ENCODE measurements at places on chromosomes 4 and X.

DNA sequence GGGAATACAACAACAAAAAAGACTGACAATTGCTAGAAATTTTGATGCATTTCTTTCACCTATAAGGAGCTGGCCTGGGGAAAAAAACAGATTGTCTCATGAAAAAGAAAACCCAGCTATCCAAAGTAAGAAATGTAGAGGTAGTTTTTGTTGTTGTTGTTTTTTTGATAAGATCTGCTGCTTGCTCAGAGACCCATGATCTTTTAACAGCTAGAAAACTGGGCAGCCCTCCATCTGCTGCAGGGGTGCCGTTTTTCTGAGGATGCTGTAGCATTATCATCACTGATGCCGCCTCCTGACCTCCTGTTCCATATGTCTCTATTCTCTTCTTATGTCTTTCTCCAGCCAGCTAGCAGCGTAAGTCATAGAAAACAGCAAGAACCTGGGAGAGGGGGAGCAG lies 98.3 kb downstream of the BMPR1B start:
- DNase-seq, result no peak

DNA sequence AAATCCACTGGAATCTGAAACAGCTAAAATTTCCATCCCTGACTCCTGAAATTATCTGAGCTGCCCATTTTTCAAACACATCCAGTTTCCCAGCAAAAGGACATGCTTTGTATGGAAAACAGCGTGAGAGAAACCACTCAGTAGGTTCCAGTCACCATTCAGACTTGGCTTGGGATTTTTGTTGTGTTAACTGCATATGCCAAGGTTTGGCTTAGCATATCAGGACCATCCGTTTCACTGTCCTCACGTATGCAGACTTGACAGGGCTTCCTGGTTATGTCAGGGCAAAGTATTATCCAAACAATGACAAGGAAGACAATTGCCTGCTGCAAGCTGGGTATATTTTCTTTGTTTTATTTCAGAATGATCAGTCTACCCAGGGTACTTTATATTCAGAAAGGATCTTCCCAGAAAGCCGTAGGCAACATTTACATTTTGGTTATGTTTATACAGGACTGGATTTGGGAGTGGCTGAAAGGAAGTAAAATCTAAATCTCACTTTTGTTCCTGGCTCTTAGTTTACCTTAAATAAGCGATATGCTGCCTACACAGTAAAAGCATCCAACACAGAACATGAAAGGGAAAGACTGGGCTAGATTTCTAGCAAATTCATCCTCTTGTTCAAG lies 41.3 kb upstream of the CCKAR start:
- DNase-seq, result no peak

DNA sequence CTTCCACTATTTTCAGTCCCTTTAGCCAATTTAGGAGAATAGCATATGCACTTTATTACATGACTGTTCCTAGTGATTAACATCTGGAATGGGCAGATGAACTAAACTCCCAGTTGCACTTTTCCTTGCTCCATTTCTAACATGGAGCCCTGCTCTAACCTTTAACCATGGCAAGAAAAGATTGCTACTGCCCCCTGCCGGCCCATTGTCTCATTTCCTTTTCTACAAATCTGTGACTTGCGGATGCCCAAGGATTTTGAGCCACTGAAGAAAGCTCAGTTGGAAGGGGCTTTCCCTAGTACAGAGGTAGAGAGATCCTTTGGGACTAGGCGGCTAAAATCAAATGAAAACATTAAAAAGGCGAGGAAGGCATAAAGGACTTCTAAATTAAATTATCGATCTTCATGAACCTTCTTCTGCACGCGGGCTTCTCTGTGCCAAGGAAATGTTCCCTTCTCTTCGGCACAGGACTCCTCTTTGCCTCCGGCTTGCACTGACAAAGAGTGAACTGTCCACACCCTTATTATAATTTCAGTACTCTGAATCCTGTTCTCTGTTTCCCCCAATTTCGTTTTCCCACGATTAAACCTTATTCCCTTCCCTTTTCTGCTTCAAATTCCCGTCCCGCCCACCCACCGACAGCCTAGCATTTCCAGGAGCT lies 577 bp upstream of the GLRA2 start:
- DNase-seq, result peak; percentile 0

- DNase-seq, result no peak
Observed at GRCh38 chrX:12685541-12685940, 105.7 kb upstream of the PRPS2 start.

DNA sequence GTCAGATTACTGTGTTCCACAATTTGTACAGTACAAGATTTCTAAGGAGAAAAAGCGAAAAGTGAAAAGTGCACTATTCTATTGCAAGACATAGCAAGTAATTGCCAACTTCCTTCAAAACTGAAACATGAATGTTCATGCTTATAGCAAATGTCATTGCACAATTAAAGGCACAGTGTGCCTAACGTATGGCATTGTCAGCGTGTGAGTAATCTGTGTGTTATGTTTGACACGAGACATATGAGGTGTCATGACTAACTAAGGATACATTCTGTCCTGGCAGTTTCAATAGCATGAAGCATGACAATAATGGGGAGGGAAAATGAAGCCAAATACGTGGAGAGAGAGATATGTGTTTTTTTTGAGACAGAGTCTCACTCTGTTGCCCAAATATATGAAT lies 33.6 kb upstream of the TBC1D9 start:
- DNase-seq, result no peak

- DNase-seq, result no peak
Observed at GRCh38 chrX:120761810-120762209, 113.9 kb downstream of the CT47B1 start.

DNA sequence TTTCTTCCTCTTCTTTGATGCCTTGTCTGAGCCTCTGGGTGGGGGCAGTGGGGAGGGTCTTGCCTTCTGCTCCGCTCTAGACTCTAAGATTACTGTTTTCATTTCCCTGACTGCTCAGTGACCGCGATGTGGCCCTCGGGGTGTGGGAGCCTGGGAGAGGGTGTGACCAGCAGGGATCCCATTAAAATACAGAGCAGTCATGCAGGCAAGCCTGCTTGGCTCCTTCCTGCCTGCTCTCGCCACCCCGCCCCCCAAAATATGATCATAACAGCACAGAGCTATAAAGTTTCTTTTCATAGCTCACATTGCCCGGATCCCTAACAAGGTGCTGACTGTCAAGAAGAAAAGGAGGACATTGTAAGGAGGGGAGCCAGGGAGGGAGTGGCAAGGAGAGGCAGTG lies 332.9 kb downstream of the RAB28 start:
- no peak for DNase-seq

DNA sequence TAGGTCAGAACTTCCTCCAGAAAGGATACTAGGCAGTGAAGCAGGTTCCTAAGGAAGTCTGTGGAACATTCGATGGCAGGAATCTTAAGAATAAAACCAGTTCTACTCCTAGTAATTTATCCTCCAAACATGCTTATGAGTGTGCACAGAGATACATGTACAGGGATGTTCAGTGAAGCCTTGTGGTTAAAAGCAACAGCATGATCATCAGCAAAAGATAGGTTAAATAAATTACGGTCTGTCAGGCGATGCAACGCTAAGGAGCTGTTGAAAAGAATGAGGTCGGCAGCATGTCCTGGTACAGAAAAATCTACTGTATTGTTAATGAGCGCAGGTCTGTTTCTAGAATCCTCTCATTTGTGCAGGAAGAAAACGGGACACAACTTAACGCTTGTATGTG lies 23.6 kb downstream of the SEL1L3 start:
- no peak for DNase-seq

GRCh38 chr4:184727430-184727829 lies 6.5 kb downstream of the CENPU start:
- no peak for DNase-seq

DNA sequence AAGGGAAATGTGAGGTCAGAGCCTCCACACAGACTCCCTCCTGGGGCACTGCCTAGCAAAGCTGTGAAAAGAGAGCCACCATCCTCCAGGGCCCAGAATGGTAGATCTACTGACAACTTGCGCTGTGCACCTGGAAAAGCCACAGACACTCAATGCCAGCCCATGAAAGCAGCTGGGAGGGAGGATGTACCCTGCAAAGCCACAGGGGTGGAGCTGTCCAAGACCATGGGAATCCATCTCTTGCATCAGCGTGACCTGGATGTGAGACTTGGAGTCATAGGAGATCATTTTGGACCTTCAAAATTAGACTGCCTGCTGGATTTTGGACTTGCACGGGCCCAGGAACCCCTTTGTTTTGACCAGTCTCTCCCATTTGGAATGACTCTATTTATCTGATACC lies 22.8 kb downstream of the CDKN2AIP start:
- DNase-seq, result no peak

- no peak for DNase-seq
Observed at GRCh38 chrX:155215443-155216178, 649 bp upstream of the VBP1 start.

- no peak for DNase-seq
Observed at GRCh38 chrX:15319075-15319474, 3.6 kb upstream of the ASB11 start.

DNA sequence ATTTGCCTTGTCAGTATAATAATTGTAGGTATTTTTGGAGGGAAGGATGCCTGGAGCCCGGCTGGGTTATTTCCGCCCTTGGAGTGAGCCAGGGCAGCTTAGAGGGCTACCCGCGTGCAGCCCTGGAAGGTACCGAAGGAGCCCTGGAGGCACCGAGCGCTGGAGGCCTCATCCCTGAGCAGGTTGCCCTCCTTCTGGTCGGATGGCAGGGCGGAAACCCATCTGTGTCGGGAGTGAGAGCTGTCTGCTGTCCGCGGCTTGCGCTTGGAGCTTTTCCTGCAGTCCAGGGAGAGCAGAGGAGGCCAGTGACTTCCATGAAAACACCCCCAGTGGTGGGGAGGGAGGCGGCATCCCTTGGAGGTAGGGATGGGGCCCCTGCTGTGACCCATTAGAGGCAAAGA lies 122.1 kb downstream of the TBL1X start:
- DNase-seq, result no peak

- no peak for DNase-seq
Observed at GRCh38 chr4:150145090-150145945, 67.1 kb downstream of the DCLK2 start.

GRCh38 chrX:113833096-113834055 lies 750.5 kb upstream of the HTR2C start:
- DNase-seq, result no peak

GRCh38 chrX:130719413-130719812 lies 183.6 kb downstream of the ENOX2 start:
- no peak for DNase-seq

- no peak for DNase-seq
Observed at GRCh38 chr4:88208156-88208555, 49.7 kb upstream of the ABCG2 start.

- no peak for DNase-seq
Observed at GRCh38 chr4:15920723-15921591, 17.6 kb downstream of the FGFBP1 start.

- no peak for DNase-seq
Observed at GRCh38 chrX:41956027-41956426, 32.7 kb upstream of the CASK start.

DNA sequence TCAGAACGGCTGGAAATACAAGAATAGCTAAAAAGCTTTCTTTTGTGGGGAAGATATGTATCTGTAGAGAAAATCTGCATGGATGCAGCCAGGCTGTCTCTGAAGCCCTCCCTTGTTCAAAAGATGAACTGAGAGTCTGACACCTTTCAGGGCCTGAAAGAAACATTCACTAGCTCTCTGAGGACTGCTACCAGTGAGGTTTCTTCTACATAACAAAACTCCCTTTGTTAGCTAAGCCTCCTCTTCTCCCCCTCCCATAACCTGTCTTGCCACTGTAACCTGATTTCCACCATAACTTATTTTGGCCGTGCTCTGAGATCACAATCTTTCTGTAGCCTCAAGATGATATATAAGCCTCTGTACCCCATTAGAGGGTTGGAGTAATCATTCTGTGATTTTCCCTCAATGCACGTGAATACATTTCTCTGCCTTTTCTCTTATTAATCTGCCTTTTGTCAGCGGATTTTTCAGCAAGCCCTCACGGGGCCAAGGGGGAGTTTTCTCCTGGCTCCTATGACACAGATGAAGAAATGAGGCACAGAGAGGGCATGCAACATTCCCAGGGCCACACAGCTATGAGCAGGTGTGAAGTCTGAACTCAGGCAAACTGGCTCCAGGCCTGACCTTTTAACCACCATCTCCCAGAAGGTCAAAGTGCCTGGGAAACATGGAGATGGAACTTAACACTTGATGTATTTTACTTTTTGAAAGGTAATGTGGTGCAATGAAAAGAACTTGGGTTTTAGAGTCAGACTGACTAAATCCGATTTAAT lies 161.6 kb upstream of the PRDX4 start:
- DNase-seq, result no peak

DNA sequence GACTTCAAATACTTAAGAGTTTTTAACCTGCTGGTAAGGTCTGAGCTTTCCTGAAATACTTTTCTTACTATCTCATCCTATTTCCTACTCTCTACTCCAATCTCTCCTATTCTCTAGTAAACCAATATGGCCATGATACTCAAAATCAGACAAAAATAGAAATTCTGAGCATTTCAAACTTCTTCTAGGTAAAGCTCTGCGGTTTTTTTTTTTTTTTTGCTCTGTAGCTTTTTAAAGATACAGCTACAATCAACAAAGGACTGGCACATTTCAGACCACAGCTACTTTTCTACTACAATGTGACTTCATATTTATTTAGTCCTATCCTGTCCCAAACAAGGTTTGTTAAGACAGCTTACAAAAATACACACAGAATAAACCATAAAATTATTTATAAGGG lies 31.1 kb downstream of the MAML3 start:
- DNase-seq, result no peak

Data from T-cell (primary cell).